ENCODE measurements at places on chromosomes 4 and X.

- peak; percentile 29 for DNase-seq
These were observed 81.9 kb downstream of the PDLIM5 start for GRCh38 chr4:94533405-94534223.

GRCh38 chrX:150573702-150574101, 5.3 kb downstream of the MTM1 start:
- DNase-seq, result no peak

DNA sequence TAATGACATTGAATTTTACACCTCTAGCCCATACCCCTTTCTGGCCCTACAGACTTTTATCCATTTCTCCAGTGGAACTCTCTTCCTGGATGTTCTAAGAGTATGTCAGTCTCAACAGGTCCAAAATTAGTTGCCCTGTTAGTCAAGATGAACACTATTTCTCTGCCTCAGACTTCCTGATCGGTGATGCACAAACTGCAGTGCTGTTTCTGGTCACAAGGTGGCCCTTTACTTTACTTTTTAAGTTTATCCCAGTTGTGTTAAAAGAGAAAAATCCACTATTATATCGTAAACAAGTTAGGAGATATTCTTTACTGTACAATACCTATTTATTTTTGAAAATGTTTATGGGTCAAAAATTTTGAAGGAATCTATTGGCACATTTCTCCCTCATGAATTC, 13.1 kb downstream of the TCEAL7 start:
- no peak for DNase-seq

DNA sequence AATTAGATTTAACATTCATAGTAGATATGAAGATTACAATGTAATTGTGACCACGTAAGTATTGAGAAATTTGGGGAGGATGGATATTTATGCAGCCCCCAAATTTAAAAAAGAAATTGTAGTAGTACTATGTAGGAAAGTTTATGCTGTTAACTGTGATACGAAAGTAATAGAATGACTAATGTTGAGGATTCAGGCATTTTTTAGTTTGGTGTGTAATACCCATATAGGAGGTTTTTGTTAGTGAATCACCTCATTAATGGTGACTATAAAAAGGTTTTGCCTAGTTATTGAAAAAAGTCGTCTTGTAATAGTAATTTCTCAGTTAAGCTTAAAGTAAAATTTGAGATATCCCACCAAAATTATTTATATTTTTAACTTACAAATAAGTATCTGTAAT, 67.2 kb downstream of the SMARCAD1 start:
- no peak for DNase-seq

DNA sequence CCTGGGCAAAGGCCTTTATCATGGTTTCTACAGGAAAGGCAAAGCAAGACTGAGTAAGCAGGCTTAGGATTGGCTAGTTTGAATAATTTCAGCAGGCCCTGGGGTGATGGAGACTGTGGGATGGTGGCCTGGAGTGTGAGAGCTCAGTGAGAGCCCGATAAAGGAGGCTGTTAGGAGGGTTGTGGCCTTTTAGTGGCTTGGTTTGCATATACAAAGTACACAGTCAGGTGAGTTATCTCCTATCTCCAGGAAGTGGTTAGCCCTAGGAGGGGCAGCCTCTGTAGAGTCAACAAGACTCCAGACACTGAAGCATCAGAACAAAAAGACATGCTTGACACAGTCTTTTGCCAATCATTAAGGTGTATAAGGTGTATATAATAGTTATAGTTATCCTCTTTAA, 157.2 kb downstream of the CFAP299 start:
- no peak for DNase-seq

DNA sequence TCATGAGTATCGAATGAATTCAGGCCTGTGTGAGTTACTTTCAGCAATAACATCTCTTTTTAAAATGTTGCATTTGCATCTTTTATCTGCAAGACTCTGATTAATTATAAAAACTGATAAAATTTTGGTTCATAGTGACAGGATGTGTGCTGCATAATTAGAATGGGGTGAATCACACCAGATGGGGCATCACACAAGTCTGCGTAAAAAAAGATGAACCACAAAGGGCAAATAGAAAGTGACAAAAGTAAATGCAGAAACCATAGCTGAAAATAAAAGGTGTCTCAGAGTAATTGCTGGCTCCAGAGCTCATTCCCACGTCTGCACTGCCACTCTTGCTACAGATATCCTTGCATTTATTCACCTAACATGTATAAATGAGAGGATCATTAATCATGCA, 131.1 kb downstream of the HS3ST1 start:
- DNase-seq, result no peak

- no peak for DNase-seq
These were observed 124.3 kb upstream of the TRIM2 start for GRCh38 chr4:153079857-153080391.

GRCh38 chr4:55747793-55748192, 71.8 kb upstream of the EXOC1L start:
- no peak for DNase-seq

GRCh38 chr4:95059663-95060062, 301.9 kb downstream of the BMPR1B start:
- DNase-seq, result no peak

DNA sequence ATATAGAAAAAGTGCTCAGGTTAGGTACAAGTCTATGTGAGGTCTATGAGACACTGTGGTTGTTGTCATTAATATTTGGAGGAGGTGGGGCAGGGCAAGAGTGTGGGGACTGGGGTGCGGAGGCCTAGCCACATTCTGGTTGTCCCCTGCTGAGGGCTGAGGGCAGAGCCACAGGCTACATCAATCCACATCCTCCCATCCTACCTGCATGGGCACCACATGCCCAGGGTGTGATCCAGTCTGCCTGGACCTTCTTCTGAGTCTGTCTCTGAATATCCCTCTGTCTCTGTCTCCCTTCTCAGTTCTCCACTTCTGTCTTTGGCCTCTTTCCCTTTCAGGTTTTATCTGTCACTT, 1.2 kb upstream of the GATA1 start:
- no peak for DNase-seq

DNA sequence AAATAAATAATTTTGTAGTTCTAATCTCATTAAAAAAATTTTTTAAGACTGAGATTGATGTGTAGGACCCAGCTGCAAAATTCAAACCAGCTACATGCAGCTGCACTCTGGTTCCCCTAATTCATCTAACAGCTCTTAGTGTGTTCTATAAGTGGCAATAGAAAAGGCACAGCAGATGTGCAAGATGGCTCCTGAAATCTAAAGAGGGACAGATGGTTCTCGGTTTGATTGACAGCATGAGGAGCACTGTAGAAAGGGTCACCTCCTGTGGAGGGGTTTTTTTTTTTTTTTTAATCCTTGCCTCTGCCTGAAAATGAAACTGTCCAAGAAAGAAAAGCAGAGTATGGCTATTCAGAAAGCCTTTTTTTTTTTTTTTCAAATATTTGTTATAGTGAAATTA, 16.9 kb upstream of the OCIAD1 start:
- DNase-seq, result no peak

GRCh38 chr4:70754470-70754869, 32.7 kb downstream of the RUFY3 start:
- no peak for DNase-seq

DNA sequence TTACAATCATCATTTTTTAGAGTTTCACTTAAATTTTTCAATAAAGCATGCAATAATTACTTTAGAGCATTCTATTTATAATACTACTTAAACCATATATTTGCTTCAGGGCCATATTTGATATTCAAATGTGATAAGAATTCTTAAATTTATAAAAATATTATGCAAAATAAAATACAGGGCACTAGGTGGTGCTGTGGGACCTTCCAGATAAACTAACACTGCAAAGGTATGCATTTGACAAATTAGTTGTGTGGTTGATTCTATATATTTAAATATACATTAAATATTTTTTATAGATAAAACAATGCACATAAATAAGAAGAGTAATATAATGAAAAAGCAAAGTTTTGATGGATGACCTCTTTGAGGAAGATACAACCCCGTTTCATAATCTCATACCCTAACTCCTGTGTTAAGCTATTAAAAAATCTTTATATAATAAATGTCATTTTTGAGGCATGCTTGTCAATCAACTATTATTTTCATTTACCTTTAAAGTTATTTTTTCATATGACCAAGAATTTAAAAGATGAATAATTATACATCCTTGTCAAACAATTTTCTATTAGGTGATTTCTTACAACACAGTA, 128.4 kb downstream of the REELD1 start:
- DNase-seq, result no peak

DNA sequence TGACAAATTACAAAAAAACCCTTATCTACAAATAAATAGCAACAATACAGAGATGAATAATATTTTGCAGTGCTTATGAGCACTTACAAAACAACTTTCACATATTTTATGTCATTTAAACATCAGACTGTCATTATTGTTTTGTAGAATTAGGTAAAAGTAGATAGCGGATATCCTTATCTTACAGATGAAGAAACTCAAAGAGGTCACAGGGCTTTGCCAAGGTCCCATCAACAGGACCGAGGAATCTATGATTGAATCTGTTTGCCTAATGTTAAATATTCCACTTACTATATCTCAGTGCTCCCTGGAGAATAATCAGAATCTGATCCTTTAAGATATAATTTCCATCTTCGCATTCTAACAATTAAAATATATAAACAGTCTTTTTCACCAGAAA, 119.0 kb downstream of the GASK1B start:
- DNase-seq, result no peak

- no peak for DNase-seq
These were observed 38.4 kb upstream of the ARSD start for GRCh38 chrX:2967584-2967983.

DNA sequence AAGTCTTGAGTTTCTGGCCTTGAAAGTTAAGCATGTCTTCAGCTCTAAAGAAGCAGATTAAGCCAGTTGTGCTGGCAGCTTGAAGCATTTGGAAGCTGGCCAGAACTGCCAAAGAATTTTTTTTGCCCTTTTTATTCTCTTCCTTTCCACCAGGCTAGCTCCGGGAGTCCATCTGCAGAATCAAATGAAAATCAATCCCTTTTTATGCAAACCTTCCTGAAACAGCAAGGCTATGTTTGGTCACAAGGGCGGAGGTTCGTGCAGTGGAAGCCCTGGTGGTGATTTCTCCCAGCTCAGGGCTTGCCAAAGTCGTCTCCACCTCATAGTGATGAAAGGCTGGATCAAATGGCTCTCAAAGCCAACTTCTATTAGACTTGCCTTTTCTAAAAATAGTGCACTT, 21.6 kb upstream of the C4orf54 start:
- DNase-seq, result no peak

DNA sequence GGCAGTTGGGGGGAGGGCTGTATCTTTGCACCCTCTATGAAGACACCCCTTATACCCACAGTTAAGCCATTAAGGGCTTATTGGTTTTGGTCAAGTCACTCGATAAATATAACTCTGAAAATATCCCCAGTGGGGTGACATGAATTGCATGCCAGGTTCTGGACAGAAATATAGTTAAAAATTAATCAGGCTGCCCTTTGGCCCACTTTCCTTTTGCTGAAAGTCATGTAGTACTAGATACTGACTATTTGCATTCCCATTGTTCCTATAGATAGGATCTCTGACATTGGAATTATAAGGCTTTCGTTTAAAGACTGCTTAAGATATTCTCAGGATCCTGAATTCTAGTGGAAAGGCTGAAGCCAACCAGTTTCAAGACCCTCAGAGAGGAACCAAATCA, 43.5 kb upstream of the LAMP2 start:
- DNase-seq, result no peak
